ENCODE measurements at places on chromosomes 6 and 20. TPM values are rescaled to one million over a fixed set of nuclear protein-coding genes. Genes with fewer than 3 reads are reported as not detected.

DNA sequence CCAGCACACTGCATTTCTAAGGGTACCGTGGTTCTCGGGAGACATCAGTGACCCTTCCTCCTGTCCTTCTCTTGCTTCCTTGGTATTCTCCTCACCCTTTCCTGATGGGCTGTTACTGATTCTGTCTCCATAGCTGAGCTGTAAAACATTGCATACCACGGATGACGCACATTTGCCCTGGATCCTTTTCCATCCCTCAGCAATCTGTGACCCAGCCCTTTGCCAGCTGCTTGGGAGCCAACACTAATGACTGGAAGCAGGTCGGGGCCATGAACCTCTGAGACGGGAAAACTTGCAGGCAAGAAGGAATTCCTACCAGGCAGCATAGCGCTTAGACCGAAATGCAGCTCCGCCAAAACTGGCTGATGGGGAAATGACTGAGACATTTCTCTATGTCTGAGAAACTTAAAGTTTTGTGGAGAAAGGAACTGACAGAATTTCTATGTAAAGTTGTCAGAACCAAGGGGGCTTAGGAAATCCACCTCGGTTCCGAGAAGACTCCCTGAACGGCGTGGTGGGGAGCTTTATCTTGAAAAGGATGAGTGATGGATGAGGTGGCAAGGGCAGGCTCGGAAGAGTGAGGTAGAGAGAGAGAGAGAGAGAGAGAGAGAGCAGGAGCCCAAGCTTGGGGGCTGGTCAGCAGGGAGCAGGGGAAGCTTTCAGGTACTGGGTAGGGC lies 19.2 kb downstream of the TUBB2B start:
- no peak for DNase-seq

GRCh38 chr6:47188588-47189021 lies 121.1 kb downstream of the TNFRSF21 start:
- DNase-seq = peak; percentile 90

SIRPD gene
- total RNA-seq = not detected

COL11A2 gene
- total RNA-seq = 0.31 TPM

USP49 gene
- 2.9 TPM for total RNA-seq

DNA sequence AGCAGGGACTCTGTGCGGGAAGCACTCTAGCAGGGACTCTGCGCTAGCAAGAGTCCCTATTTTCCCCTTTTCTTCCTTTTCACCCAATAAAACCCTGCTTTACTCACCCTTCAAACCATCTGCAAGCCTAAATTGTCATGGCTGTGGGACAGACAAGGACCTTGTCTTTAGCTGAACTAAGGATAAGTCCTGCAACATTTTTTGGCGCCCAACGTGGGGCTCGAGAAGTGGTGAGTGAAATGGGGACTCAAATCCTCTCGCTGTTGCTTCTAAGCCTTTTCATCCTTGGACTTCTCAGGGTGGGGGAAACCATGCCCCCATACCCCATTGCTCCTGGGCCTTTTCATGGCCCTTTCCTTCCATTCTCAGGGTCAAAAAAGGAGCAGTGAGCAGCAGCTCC lies 46.4 kb downstream of the IMPG1 start:
- DNase-seq = no peak

BPIFB4 gene
- not detected for total RNA-seq

DNA sequence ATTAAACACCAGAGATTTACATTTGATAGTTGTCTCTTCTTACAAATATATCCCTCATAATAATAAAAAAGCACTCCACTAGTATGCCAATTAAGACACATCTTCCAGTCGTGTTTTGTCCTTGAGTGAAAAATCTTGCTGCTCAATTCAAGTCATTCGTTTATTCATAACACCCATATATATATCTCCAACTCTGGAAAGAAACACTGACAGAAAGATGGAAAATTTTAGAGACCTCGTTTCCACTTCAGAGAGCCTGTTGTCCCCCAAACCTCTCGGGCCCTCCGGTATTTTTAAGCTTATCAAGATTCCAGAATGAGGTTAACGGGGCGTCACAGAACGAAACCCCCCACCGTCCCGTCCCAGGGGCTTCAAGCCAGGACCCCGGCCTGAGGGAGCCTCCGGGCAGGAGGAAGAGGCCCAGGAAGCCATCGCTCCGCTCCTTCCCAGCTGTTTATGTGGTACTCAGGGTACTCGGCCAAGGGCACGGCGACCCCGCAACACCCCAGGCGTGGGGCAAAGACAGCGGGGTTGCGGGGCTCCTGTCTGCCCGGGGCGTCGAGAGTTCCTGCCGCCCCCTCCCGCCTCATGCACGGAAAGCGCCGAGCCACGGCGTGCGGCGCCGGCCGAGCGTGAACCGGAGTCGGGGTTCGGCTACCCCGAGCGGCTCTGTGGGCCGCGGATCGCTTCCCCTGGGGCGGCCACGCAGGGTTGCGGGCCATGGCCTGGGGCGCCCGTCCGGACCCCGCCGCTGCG lies 623 bp upstream of the SNX9 start:
- DNase-seq = no peak

DNA sequence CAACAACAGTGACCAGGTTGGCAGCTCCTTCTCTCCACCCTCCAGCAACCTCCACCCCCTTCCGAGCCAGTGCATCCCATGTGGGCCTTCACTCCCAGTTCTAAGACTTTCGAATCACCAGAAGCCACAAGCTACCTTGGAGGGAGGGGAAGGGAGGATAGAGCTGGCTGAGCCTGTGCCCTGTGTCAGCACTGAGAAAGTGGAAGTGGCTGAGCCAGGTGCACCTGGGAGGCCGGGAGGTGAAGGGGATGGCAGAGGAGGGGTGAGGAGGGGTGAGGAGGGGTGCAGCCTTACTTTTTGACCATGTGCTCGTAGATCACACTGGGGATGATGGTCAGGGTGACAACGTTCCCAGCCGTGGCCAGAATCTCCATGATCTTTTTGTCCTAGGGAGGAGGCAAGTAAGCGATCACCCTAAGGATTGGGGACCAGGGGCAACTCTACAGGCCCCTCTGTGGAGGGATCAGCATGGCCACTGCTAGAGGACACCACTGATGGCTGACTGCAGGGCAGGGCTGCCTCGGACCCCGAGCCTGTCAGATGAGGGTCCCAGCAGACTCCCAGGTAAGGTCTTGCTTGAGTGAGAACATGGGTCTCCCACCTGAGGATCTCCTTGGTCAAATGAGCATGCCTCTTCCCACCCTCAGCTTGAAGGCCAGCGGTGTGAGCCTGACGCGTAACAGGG lies 18.3 kb downstream of the SDCBP2 start:
- no peak for DNase-seq

TXLNB gene
- not detected for total RNA-seq

GRCh38 chr20:46699651-46700359 lies 9.6 kb upstream of the SLC2A10 start:
- peak; percentile 81 for DNase-seq

- DNase-seq = no peak
Observed at GRCh38 chr20:61584851-61585250, 332.8 kb downstream of the CDH4 start.

- DNase-seq = peak; percentile 93
Observed at GRCh38 chr6:133837801-133838349, 51.0 kb upstream of the TCF21 start.

DNA sequence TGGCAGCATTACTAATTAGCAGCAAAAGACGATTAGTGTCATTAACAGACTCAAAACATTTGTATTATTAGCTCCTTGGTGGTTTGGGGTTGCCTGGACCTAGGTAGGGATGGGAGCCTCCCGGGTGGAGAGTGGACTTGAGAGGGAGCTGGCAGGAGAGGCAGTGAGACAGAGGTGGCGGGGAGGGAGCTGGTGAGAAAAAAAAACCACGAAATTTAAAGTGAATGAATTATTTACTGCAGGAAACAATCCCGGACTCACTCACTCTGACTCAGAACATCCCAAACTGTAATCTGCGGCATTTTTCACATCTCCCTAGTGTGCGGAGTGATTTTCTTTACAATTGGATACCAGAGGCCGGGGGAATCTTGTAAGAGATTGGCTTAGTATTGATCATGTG lies 14.3 kb upstream of the CDH22 start:
- DNase-seq = no peak

DNA sequence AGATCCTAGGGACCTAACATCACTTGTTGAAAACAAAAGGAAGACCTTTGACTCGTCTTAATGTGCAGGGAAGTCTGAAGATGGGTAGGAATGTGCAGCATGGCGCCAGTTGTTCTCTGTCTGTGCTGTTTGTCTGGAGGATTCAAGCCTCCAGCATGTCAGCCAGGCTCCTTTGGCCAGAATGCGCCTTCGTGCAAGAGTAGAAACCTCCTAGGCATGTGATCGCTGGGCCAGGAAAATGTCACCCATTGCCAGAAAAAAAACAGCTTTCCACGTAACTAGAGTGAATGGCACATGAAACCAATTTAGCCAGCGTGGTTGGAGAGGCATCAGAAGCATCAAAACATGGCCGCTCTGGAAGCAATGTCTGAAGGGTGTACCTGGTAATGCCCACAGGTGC lies 132.7 kb downstream of the EDN1 start:
- no peak for DNase-seq

- DNase-seq = peak; percentile 1
Observed at GRCh38 chr6:105432797-105433196, 29.9 kb upstream of the PREP start.

MCHR2 gene
- total RNA-seq = not detected

GRCh38 chr20:25245461-25245860 lies 2.4 kb upstream of the PYGB start:
- no peak for DNase-seq
